ENCODE measurements at places on chromosomes 16 and 17.

- DNase-seq, result peak; percentile 54
These were observed 8.2 kb downstream of the ARL4D start for GRCh38 chr17:43406676-43407645.

- DNase-seq, result peak; percentile 80
These were observed at the start of gene FKBP10 for GRCh38 chr17:41812381-41813151. Gene FKBP10, plus strand, starts transcription at chr17:41813004. Its CDS starts 31 bp downstream, at chr17:41813035.

GRCh38 chr17:40243761-40244160 is 24.7 kb downstream of the WIPF2 start:
- no peak for DNase-seq

GRCh38 chr16:55012362-55012761 is 81.7 kb downstream of the IRX5 start:
- no peak for DNase-seq

- no peak for DNase-seq
These were observed 112.1 kb downstream of the SNX11 start for GRCh38 chr17:48219617-48220016.

DNA sequence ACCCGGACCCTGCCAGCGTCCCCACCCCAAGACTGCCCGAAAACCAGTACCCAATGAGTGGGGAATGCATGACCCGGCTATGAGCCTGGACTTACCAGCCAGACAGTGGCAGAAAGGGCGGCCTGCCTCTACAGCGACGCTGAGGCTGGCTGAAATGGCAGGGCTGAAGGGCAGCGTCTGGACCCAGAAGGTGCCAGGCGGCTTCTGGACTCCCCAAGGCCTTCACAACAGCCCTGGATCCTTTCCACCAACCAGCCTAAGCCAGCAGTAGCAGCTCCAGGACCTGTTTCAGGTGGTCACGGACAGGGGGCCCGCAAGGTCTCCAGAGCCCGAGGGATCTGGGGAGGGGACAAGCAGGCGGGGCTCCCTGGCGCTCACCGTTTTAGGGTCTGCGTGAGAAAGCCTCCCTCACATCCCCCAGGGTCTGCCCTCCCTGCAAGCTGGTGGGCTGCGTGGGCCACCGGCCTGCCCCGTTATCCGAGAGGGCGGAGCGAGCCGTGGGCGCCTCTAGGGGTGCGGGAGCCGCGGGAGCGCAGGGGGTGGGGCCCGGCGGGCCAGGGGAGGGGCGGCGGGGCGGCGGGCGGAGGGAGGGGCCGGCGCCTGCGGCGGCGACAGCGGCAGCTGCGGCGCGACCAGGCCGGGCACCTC is at the start of gene RIPOR1:
Gene RIPOR1 (plus strand): TSS at position 608 of the 648 bp plus-strand sequence. CDS start 9,618 bp downstream, outside the sequence.
- DNase-seq, result no peak

DNA sequence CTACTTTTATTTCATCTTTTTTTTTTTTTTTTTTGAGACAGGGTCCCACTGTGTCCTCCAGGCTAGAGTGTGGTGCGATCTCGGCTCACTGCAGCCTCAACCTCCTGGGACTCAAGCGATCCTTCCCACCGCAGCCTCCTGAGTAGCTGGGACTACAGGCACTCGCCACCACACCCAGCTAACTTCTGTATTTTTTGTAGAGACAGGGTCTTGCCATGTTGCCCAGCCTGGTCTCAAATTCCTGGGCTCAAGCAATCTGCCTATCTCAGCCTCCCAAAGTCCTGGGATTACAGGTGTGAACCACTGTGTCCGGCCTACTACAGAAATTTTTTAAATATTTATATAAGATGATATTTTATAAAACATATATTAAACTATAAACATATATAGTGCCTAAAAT is 4.8 kb downstream of the MYO18A start:
- DNase-seq, result no peak

GRCh38 chr17:58332778-58333735 is 4.5 kb upstream of the TSPOAP1 start:
- no peak for DNase-seq

GRCh38 chr16:69564845-69565670 is 708 bp upstream of the NFAT5 start:
- DNase-seq, result no peak

GRCh38 chr17:41026715-41027471 is at the start of gene KRTAP1-5:
Gene KRTAP1-5, minus strand, starts transcription at chr17:41027208. Its CDS starts 53 bp downstream, at chr17:41027155.
- DNase-seq, result peak; percentile 64

DNA sequence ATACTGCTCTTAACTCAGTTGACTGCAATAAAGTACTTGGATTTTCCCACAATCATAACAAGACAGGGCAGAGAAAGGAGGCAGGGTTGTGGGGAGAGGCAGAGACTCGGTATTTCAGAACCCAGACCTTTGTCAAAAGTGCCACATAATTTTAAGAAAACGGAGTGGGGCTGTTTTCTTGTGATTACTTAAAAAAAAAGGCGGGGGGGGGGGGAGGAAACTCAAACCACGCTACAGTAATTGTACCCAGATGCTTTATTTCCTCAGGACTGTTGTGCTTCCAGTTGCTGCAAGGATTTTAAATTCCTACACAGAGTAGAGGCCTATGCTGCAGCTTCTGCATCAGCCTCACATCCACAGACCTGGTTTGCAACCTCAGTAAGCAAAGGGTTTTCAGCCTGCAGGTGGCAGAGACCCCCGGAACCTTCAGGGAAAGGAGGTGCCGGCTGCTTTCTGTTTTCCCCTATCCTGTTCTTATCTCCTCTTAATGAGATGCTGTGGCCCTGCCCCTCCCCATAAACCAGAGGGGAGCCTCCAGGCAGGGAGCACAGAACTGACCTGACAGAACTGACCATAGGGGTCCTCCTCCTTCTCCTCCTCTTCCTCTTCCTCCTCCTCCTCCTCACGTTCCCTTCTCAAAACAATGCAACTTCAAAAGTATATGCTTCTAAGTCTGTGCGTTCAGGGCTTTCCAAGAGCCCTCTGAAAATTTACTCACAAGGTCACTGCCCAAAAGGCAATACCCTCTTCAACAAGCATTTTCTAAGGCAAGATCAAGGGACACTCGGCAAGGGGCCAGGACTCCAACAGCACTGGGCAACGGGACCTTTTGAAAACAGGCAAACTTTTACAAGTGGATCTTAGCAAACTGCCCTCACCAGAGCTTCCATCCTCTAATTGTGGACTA is 7.5 kb downstream of the AXIN2 start:
- no peak for DNase-seq

DNA sequence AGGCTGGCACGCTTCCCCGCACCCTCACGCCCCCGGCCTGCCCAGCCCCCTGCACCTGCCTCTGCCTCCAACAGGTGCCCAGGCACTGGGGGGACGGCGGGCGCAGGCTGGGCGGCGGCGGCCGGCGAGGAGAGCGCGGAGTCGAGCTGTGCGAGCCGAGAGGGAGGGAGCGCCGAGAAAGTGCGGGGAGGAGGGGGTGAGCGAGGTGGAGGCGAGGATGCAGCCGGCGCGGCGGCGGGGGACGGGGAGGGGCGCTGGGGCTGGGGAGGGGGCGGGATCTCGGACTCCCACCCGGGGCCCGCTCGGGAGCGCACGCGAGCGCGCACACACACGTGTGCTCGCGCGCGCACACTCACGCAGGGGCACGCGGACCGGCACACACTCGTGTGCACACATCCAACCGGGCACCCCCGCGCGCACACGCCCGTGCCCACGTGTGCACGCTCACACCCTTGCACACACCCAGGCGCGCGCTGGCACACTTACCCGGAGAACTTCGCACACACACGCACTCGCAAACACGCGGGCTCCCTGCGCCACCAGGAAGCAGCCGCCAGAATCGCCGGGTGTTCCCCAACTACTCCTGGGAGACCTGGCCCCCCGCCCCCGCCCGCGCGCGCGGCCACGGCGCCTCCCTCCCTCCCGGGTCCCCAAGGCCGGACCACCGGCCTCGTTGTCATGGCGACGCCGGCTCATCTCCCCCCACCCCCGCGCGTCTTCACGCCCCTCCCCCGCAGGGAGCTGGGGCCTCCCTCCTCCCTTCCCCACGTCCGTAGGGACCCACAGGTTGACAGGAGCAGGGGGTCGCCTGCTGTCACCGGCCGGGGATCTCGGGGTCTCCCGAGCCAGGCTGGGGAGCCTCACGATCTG is at the start of gene DOC2A:
Gene DOC2A (minus strand): TSS at position 184 of the 870 bp plus-strand sequence. CDS start 805 bp downstream, outside the sequence.
- DNase-seq, result no peak

GRCh38 chr17:55731586-55732250 is 9.1 kb upstream of the TMEM100 start:
- DNase-seq, result no peak

- no peak for DNase-seq
These were observed 104.5 kb downstream of the MAP2K6 start for GRCh38 chr17:69518951-69519350.

GRCh38 chr16:86270696-86271095 is 239.6 kb upstream of the FOXF1 start:
- DNase-seq, result no peak

GRCh38 chr17:29376667-29377270 is 13.4 kb upstream of the TAOK1 start:
- peak; percentile 67 for DNase-seq

GRCh38 chr16:57092786-57093411 is 516 bp downstream of the CPNE2 start:
- DNase-seq, result no peak

All from AG04450 (cell line).